ENCODE measurements at places on chromosomes 5 and 9.

DNA sequence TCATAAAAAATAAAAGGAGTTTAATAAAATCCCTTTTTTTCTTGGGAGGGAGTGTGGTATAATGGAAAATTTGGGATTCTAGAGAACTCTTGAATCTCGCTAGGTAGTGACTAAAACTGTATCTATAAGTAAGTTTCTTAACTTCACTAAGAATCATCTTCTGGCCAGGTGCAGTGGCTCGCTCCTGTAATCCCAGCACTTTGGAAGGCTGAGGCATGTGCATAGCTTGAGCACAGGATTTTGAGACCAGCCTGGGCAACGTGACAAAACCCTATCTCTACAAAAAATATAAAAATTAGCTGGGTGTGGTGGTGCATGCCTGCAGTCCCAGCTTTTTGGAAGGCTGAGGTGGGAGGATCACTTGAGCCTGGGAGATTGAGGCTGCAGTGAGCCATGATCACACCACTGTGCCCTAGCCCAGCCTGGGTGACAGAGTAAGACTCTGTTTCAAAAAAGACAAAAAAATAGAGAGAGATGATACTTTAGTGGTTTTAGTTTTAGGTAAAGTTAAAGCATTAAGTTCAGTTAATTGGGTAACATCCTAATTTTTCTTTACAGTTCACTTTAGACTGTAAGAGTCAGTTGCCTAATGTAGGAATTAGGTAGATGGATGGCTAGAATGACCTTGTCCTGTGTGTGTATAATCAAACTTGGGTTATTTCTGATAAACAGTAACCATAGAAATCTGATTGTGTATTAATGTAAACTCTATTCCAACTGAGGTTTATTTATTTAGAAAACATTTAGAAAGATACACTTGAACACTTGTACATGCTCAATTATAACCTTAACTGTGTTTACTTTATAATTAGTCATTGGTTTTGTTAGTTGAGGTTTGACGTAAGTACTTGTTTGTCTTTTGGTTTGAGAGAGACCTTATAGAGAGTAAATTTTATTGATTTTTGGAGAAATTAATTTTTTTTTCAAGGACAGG lies 17.8 kb downstream of the UNC13B start:
- no peak for DNase-seq

GRCh38 chr5:156359476-156359875 lies 32.5 kb downstream of the SGCD start:
- DNase-seq: no peak

DNA sequence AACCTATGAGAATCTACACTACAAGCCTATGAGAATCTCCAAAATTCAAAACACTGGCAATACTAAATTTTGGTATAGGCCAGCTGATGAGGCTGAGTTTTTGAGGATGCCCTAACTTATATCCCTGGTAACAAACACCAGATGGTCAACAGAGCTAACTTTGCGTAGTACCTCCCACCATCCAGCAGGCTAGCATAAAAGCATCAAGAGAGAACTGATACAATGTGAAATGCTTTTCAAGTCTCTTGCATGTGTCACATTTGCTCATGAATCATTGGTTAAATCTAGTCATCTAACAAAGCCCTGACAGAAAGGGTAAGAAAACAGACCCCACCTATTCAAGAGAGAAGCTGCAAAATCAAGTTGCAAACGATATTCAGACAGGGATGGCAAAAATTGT lies 1609.7 kb upstream of the CDH9 start:
- DNase-seq: no peak

GRCh38 chr5:98096155-98096554 lies 677.3 kb upstream of the RGMB start:
- no peak for DNase-seq

Measured in activated CD4-positive, alpha-beta T cell treated with anti-CD3 and anti-CD28 coated beads, Interleukin-2, amount 50 U/mL, for 16 hours (primary cell).